Renal pelvis (tissue), 12 donors: ENCODE measurements at places on chromosomes 11 and 22. TPM values are rescaled to one million over a fixed set of nuclear protein-coding genes. Genes with fewer than 3 reads are reported as not detected.

GRCh38 chr11:64758330-64759079 lies 1.3 kb downstream of the PYGM start:
- no peak for DNase-seq

GRCh38 chr22:33219648-33220384 lies 161.6 kb upstream of the SYN3 start:
- peak; percentile 77 for DNase-seq

DNA sequence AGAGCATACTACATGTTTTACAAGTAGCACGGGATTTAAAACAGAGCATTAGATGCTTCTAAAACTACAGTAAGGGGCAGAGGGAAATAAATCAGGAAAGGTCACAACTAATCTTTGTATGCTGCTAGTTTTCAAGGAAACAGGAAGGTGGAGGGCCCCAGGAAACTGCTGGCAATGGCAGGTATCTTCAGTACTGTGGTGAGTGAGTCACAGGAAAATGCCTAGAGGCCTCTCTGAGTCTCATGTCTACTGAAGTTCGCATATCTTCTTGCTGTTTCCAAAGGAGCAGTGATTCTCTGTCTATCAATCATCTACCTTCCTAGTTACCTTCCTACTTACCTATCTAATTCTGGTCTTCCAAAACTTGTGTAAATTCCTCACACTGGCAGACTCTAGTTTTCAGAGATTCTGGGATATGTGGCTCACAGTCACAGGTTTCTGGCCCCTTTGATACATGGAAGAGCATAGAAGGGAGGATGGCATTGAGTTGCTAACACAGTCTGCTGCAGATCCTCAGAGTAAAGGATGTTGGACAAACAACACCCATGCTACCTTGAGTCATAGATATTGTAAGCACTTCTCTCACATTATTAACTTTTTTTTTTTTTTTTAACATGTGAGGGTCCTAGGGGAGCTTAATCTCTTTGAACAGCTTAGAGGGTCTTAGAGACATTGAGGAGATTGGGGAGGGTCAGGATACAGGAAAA lies 58.8 kb upstream of the SYN3 start:
- no peak for DNase-seq

DNA sequence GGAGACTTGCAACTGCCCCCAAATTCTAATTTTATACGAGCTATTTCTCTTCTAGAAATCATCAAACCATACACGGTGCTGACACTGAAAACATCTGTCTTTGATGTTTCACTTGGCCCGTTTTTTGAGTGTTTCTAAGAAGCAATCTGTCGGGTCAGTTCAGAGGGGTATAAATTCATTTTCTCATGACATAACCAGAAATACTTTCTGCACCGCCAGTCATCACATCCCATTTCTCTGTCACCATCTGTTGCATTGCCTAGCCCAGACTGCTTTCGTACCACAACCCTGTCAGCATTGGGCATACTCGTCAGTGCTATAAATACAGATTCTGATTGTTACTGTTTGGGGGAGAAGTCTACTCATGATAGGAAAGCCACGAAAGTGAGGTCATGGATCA lies 63.1 kb upstream of the CCDC90B start:
- peak; percentile 33 for DNase-seq

Gene INPP5J
- polyA plus RNA-seq, result 4.2 TPM

Gene RASD2
- 1.1 TPM for polyA plus RNA-seq

Gene CSF2RB
- 3.7 TPM for polyA plus RNA-seq

Gene AMOTL1
- 39.9 TPM for polyA plus RNA-seq
